EL (cell line): ENCODE measurements at places on chromosomes 11 and 22.

GRCh38 chr22:30705710-30706651 is 11.3 kb downstream of the OSBP2 start:
- DNase-seq, result peak; percentile 86

DNA sequence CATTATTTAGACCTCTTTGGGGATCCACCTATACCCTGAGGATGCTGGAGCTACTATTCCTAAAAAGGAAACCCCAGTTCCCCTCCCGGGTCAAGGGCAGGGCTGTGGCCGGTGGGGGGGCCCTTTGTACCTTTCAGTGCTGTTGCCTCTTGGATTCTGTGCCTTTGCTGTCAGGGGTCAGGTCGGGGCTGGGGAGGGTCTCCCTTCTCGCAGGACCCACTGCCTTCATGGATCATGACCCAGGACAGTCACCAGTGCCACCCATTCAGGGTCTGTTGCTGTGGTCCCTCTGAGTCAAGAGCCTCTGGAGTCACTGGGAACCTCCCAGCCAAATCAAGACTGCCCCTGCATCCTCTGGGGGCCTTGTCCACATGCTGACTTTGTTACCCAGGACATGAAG is 78.1 kb upstream of the CCND1 start:
- no peak for DNase-seq

- DNase-seq, result peak; percentile 57
Measured at GRCh38 chr11:96098511-96099241, 174.8 kb upstream of the MTMR2 start.

GRCh38 chr22:48607901-48608662 is 1219.6 kb downstream of the BRD1 start:
- no peak for DNase-seq

GRCh38 chr11:12402691-12403120 is 25.3 kb downstream of the PARVA start:
- no peak for DNase-seq

GRCh38 chr11:110856996-110857812 is 145.0 kb upstream of the ARHGAP20 start:
- DNase-seq, result no peak

- peak; percentile 13 for DNase-seq
Measured at GRCh38 chr22:32327066-32327465, 30.6 kb upstream of the RFPL3 start.

DNA sequence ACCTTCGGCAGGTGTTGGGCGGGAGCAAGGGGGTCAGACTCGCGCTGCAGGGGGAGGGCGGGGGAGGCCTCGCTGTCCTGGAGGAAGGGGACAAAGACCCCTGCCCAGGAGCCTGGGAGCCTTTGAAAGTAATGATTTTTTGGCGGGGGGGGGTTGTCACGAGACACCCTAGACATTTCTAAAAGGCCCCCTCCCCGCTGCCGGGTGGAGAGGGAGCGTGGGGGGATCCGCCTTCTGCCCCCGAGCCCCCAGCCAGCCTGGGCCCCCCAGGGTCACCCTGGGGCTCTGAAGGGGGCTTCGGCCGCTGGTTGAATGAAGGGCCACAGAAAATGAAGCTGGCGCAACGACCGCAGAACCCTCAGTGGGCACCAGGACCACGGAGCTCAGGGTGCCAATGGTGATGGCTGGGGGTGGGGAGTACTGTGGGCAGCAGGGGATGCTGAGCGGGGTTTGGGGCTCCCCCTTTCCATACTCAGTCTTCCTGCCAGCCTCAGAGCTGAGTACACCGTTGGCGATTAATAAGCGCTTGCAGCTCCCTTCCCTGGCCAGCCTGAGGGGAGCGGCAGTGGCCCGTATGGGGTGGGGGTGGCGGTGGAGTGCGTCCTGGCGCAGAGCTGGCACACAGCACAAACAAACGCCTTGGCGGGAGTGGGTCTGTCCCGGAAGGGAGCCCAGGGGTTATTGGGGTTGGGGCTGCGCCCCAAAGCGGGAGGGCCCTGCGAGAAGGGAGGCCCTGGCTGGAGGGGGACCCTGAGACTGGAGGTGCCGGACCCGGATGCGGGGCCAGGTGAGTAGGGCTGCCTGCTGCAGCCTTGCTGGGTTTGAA is 1.2 kb upstream of the DUSP8 start:
- DNase-seq, result no peak

GRCh38 chr22:33542153-33542552 is 378.1 kb downstream of the LARGE1 start:
- no peak for DNase-seq

DNA sequence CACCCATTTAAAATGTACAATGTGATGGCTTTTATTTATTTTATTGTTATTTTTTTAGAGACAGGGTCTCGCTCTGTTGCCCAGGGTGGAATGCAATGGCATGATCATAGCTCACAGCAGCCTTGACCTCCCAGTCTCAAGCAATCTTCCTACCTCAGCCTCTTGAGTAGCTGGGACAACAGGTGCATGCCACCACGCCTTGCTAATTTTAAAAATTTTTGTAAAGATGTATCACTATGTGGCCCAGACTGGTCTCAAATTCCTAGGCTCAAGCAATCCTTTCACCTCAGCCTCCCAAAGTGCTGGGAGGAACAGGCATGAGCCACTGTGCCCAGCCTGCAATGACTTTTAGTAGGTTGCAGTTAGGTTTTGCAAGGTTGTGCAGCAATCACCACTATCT is 14.3 kb downstream of the CLDN5 start:
- no peak for DNase-seq

- DNase-seq, result no peak
Measured at GRCh38 chr22:24460418-24461089, 33.2 kb downstream of the ADORA2A start.

GRCh38 chr11:133506023-133506422 is 26.3 kb downstream of the OPCML start:
- no peak for DNase-seq

DNA sequence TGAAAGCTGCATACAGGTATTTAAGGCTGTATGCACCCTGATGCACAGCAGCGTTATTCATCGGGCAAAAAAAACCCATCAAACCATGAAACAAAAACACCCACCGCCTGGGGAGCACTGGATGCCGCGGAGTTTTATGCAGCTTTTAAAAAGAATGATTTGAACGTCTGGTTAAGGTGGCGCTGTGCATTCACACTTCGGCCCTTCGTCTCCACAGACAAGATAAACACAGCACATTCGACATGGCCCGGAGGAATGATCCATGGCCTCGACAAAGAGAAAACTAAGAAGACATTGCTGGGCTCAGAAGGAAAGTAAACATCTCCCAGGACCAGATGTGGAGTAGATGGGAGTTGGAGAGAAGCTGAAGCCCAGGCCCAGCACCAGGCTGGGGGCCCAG is 40.8 kb upstream of the GAL start:
- no peak for DNase-seq

GRCh38 chr11:12113294-12113693 is 2.9 kb downstream of the MICAL2 start:
- DNase-seq, result no peak

DNA sequence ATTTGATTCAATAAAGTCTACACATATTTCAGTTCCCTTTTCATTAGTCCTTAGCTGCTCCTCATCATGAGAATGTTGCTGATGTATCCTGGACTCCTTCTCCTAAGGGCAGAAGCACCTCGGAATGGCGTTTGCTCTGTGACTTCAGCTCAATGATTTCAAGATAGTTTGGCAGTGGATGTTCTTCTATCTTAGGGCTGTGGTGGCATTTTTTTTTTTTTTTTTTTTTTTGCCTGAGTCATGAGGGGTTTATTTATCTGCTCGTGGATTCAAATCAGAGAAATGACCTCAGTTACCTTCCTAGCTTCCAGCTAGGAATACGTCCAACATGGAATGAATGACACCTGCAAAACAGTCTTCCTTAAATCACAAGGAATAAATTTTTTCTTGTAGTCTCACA is 220.0 kb upstream of the ZBED5 start:
- DNase-seq, result no peak

DNA sequence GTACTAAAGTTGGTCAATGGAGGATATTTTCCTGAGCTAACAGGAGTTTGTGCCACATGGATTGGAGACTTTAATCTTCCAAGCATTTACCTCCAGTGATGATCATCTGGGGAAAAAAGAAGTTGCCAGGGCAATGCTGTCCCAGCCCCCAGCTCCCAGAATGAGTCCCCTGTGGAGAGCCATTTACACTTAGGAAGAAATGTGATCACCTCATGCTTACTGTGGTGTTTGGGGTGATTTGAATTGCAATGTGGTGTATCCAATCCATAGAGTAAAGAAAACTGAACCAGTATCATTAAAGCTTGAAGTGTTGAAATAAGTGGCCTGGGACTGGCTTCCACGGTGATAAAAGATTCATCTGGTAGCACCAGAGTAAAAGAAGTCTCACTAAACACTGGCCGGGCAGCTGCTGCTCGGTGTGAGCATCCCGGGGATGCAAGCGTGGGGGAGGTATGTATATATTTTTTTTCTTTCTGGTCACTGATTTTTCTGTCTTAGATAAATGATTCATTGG is 117.2 kb upstream of the NTM start:
- no peak for DNase-seq

GRCh38 chr11:17412488-17413180 is 24.2 kb upstream of the KCNJ11 start:
- no peak for DNase-seq

GRCh38 chr22:48700566-48701295 is 1126.9 kb downstream of the BRD1 start:
- no peak for DNase-seq

DNA sequence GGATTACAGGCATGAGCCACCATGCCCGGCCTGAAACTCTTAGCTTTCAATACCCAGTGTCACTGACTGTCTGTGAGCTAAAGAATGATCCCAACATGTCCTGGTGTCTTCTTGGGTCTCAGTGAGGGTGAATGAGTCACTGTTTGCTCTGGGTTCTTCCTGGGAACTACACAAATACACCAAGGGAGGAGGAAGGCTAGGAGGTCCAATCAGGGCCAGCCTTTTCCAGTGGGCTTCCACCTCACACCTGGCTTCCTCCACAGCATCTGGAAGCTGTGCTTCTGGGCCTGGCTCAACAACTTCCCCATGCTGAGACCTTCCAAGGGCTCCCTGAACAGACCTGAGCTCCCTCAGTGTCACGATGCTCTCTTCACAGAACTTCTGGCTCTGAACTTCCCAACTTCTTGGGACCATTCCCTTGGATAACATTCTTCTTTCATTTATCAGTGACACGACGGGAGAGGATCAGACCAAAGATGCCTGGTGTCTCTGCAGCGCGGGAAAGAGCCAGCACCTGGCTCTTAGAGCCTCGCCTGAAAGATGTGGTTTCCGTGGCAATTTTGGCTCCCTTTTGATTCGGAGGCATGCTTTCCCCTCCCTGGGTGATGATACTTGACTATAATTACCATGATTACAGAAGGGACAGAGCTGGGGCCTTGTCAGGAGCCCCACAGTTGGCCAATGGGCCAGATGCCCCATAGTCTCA is 22.3 kb upstream of the CHRM4 start:
- peak; percentile 19 for DNase-seq

- DNase-seq, result no peak
Measured at GRCh38 chr22:37731804-37732471, 35.1 kb downstream of the TRIOBP start.

DNA sequence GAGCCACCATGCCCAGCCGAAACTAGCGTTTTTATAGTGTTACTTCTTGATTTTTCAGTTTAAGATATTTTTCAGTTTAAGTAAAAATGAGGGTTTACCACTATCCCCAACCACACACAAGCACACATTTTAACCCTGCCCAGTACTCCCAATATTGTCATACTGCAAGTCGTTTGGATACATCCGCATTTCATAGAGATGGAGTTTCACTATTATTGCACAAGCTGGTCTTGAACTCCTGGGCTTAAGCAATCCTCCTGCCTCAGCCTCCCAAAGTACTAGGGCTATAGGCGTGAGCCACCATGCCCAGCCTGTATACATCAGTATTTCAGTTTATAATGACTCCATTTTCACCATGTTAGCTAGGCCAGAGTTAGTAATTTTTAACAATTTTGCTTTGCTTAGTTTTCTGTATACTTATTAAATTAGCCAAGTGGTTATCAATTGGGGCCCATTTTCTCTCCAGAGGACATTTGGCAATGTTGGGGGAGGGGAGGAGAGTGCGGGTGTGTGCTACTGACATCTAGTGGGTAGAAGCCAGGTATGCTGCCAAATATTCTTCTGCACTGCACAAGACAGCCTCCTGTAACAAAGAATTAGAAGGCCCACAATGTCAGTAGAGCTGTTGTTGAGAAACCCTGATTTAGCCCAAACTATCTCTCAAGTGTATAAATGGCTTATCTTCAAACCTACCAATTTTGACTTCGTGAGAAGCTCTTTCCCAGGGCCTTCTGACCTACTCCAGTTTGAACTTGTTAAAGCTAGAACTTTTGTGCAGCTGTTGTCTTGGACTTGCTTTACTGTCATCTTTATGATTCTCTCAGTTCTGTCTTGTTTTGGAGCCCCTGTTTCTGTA is 7.3 kb downstream of the USP47 start:
- DNase-seq, result peak; percentile 70

GRCh38 chr11:16357775-16358174 is 1.4 kb upstream of the SOX6 start:
- DNase-seq, result no peak

DNA sequence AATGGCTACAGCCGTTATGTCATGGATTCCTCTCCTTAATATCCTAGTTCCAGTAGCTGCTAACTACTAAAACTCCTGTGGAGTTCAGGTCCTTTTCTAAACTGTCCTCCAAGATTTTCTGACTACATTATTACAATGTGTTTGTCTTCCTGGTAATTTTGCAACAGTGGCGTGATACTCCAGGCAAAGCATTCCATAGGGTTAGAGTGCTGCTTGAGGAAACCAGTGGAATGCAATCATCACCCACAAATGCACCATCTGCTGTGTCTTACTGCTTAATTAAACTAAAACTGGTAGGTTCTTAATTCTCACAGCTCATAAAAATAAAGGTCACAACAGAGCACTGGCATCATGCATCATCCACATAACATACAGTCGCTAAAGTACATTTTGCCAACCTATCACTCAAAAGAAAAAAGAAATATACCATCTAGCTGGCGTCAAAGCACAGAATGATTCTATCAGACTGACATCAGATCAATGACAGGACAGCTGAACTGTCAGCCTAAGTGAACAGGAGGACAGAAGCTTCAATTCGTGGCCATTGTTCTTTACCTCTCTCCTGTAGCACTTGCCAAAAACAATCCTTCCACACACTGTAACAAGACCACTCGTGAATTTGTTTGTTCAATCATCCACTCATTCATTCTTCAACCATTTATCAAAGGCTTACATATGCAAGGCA is 182.5 kb downstream of the CADM1 start:
- DNase-seq, result no peak

DNA sequence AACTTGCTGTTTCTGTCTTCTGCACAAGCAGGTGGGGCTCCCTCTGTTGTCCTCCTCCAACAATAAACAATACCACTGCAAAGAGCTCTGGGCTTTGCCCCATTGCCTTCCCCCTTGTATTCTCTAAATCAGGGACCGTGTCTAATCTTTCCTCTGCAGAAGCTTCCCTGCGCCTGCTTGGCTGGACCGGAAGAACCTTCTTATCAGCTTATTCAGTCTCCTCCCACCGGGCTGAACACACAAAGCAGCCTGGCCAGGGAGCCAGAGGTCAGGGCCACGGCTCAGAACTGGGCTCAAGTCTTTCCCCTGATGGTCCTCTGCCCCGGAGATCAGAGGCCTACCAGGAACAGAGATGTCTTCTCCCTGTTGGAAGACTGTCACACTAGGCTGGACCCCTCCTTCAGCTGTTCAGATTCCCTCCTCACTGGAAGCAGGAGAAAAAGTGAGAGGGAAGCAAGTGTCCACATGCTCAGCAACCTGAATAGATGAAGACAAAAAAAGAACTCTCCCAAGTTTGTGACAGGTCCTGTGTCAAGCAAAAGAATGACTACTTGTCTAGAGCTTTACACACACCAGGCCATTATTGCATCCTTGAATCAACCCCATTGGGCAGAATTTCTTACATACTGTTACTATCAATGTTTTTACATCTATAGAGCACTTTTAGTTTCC is 63.7 kb downstream of the RAB30 start:
- peak; percentile 46 for DNase-seq

GRCh38 chr22:36907253-36908195 is 5.9 kb upstream of the CSF2RB start:
- no peak for DNase-seq
